Stimulated activated naive CD8-positive, alpha-beta T cell treated with anti-CD3 and anti-CD28 coated beads, Interleukin-15, amount 100 ng/mL, for 72 hours (primary cell): ENCODE measurements at places on chromosomes 2 and 18.

DNA sequence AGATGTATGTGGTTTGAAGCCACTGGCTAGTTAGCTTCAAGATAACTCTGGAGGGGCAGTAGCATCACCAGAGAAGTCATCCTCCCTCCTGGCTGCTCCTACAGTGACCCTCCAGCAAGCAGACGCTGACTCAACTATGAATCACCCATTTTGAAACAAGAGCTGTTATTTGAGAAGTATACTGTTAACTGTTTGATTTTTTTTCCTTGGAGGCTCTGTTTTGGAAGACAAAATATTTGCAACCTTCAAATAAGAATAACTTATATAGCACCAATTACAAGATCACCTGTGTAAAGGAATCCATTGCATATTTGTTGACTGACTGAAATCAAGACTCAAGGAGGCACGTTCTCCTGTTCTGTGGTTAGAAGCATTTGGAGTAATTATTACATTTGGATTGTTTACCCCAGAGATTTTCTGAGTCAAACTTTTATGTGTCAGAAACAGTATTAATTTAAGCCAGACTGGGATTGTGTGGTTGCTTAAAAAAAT, 313.8 kb downstream of the MTX2 start:
- no peak for DNase-seq

GRCh38 chr2:28617502-28618184, 121.8 kb downstream of the PLB1 start:
- no peak for DNase-seq

DNA sequence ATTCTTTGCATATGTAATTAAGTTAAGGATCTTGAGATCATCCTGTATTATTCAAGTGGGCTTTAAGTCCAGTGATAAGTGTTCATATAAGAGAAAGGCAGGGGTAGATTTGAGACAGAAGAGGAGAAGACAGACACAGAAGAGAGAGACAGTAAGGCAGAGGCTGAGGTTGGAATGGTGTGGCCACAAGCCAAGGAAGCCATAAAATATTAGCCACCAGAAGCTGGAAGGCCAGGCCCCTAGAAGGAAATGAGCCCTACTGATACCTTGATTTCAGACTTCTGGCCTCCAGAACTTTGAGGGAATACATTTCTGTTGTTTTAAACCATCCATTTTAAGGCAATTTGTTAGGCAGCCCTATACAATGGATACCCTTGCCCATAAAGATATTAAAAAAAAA, 66.9 kb upstream of the DLX2 start:
- no peak for DNase-seq

DNA sequence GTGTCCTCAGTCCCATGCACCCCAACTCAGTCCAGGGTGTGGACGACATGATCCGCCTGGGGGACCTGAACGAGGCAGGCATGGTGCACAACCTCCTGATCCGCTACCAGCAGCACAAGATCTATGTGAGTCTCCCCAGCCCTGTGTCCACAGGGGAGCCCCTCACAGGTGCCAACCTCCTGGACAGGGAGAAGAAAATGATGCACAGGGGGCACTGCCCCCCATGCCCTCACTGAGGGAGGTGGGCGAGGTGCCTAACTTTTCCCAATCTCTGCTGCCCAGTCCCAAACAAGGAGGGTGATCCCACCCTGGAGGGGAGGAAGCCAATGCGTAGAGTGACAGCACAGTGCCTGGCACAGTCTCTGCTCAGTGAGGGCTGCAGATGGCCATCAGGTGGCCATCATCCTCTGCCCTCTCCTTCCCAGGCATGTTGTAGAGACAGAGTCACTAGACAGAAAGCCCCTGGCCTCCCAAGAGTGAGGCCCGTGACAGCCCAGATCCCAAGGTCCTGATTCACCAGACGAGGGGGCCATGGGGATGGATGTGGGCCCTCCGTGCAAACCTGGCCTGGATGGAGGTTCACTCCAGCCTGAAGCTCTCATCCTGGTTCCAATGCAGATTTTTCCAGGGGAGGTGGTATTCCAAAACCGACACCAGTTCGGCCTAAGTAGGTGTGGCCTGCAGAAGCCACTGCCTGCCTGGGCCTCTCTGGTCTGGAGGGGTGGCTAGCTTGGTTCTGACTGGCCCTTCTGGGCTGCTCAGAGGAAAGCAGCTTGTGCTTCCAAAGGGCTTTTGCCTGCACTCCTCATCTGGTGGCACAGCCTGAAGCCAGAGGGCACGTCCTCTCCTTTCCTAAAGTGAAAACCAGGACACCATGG, 30.0 kb downstream of the MYO7B start:
- DNase-seq, result no peak

DNA sequence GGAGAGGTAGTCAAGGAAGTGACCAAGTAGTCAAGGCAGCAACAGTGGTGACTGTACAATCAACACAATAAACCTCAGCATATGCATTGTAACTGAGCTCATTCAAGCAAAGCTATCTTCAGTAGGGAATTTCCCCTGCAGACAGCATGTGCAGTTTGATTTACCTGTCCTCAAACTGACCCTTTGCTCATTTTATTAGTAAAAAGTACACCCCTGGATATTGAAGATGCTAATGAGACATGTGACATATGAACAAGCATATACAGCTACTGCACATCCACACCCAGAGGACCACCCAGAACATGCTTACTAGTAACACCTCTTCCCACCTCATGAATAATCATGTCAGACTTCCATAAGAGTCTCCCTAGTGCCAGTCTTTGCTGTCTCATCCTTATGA, 15.4 kb downstream of the C2orf81 start:
- no peak for DNase-seq

GRCh38 chr2:217438821-217439220, 564.0 kb downstream of the TNS1 start:
- DNase-seq, result no peak

DNA sequence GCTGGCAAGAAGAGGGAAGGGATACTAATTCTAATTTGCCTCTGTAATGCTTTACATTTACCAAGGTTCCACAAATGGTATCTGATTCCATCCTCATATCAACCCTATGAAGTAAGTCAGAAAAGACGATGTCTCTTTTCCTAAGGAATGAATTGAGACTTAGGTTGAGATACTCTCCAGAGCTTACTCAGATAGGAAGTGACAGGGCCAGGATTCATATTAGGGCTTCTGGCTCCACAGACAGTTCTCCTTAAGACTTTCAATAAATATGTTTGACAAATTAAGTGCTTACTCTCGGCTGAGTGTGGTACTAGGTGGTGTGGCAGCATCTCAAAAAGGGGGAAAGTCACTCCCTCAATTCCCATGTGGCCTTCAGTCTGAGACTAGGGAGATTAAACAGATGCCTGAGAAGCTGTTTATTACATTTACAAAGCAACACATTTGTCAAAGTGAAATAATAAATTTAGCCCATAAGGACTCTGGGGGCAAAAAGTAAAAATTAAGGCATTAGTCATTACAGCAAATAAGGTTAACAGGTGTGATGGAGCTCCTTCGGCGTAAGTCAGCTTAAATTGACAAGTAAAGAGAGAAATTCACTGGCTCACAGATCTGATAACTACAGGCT, 14.2 kb downstream of the CDK15 start:
- DNase-seq, result no peak

GRCh38 chr2:8316356-8316755, 365.5 kb upstream of the ID2 start:
- DNase-seq, result no peak

DNA sequence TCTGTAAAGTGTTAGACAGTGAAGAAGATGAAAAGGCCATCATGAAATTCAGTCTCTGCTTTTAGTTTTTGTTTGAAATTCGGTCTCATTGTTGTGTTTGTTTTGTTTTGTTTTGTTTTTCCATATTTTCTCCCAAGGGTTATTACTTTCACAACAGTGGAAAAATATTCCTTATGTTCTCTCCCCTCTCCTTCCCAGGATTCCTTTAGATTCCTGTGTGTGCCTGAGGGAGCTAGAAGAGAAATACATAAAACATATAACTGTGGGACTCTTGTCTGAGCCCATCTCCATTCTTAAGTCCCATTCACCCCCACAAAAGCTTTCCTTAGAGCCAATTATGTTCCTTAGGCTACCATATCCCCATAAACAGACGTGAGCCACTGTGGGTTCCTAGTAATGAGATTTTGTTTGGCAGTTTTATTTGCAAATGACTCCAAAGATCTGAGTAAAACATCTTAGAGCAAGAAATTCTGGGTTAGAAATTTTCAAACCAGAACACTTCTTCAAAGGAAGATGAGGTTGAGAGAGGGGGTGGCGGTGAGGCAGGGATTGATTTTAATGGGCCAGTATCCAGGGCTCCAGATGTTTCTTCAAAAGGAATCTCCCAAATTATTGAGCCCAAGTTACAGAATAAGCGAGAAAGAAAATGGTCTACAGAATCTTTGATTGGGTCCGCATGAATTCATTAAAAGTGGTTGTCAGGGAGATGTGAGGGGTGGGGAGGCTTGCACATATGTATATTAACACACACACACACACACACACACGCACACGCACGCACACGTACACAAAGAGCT, 157.8 kb upstream of the TNP1 start:
- no peak for DNase-seq

DNA sequence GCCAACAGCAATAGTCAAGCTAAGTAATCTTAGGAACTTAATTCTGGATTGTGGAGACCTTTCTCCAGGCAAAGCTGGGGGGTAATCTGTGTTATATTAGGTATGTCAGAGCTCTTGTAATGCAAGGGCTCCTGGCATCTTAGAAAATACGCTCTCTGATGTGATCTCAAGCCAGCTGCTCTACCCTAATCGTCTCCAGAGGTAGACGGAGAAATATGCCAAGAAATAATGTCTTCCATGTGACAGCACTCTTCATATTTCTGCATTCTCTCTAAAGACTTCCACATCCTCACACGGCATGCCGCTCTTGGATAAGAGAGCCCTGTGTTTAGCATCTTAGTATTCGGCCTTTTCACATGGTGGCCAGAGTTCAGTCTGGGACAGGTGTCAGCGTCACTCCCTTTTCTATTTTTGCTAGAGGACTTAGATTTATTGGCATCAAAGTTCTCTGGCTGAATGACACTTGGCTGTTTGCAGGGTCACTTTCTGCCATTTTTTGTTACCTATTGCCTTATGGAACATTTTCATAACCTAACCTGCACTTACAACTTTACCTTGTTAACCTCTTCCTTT, 25.2 kb downstream of the CAPN13 start:
- DNase-seq, result no peak

- DNase-seq, result no peak
Observed at GRCh38 chr18:3869848-3870247, 419.9 kb downstream of the TGIF1 start.

DNA sequence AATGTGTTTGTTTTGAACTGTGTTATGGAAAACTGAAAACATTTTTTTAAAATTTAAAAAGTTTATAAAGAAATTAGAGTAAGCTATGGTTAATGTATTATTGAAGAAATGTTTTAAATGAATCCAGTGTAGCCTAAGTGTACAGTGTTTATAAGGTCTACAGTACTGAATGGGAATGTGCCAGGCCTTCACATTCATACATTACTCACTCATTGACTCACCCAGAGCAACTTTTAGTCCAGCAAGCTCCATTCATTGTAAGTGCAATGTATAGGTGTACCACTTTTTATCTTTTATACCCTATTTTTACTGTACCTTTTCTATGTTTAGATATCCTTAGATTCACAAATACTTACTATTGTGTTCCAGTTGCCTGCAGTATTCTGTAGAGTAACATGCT, 215.1 kb upstream of the THUMPD2 start:
- DNase-seq, result no peak

GRCh38 chr18:59388817-59389216, 29.8 kb upstream of the LMAN1 start:
- no peak for DNase-seq

GRCh38 chr2:235618039-235618438, 124.2 kb downstream of the AGAP1 start:
- DNase-seq, result no peak

DNA sequence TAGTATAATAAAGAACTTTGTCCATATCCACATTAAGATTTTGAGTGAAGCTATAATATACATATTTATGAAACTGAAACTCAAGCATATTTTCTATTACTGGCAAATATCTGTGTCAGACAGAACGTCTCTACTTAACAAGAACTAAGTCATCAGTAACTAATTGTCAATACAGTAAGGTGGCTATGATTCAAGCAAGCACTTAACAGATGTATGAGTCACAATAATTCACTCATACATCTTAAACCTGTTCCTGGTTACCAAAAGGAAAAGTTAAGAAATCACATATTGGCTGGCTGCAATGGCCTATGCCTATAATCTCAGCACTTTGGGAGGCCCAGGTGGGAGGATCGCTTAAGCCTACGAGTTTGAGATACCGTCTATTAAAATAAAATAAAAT, 96.0 kb downstream of the SOS1 start:
- no peak for DNase-seq
